ENCODE measurements at places on chromosomes 7 and 10. TPM values are rescaled to one million over a fixed set of nuclear protein-coding genes. Genes with fewer than 3 reads are reported as not detected.

The TRIL gene
- total RNA-seq, result not detected

The SLC26A5 gene
- total RNA-seq, result under 0.01 TPM

The PNLIPRP3 gene
- 3.8 TPM for total RNA-seq

The EXOC4 gene
- total RNA-seq, result 98.4 TPM

The TRUB1 gene
- 41.0 TPM for total RNA-seq

The VSTM2A gene
- not detected for total RNA-seq

The PAPOLB gene
- total RNA-seq, result under 0.01 TPM

The SHLD2 gene
- 50.7 TPM for total RNA-seq

The NUTM2A gene
- 1.1 TPM for total RNA-seq

The LOXL4 gene
- total RNA-seq, result 0.34 TPM

The CUBN gene
- 5.8 TPM for total RNA-seq

The LRRC18 gene
- total RNA-seq, result not detected

The TMEM196 gene
- not detected for total RNA-seq

The SFTPA1 gene
- total RNA-seq, result not detected

The MCU gene
- 10.3 TPM for total RNA-seq

Measured in melanocyte of skin (primary cell).